ENCODE measurements at places on chromosomes 12 and 14.

- DNase-seq = no peak
These were observed 5.1 kb downstream of the AKAP3 start for GRCh38 chr12:4643747-4644146.

DNA sequence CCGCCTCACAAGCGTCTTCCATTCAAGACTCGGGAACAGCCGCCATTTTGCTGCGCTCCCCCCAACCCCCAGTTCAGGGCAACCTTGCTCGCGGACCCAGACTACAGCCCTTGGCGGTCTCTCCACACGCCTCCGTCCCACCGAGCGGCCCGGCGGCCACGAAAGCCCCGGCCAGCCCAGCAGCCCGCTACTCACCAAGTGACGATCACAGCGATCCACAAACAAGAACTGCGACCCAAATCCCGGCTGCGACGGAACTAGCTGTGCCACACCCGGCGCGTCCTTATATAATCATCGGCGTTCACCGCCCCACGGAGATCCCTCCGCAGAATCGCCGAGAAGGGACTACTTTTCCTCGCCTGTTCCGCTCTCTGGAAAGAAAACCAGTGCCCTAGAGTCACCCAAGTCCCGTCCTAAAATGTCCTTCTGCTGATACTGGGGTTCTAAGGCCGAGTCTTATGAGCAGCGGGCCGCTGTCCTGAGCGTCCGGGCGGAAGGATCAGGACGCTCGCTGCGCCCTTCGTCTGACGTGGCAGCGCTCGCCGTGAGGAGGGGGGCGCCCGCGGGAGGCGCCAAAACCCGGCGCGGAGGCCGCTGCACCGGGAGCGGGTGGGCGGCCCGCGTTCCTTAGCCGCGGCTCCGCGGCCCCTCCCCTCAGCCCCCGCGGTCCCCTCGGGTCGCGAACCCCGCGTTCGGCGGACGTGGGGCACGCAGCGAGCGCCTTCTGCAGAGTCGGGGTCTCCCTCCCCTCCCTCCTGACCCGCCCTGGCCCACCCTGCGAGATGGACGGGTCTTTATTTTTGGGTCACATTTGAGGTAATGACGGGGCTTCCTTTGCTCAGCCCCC lies at the start of gene UBC:
Gene UBC, minus strand, starts transcription at position 259 of the 847 bp plus-strand sequence. CDS start 879 bp downstream, outside the sequence.
- DNase-seq = peak; percentile 83

GRCh38 chr12:91630083-91630482 lies 447.5 kb upstream of the DCN start:
- no peak for DNase-seq

DNA sequence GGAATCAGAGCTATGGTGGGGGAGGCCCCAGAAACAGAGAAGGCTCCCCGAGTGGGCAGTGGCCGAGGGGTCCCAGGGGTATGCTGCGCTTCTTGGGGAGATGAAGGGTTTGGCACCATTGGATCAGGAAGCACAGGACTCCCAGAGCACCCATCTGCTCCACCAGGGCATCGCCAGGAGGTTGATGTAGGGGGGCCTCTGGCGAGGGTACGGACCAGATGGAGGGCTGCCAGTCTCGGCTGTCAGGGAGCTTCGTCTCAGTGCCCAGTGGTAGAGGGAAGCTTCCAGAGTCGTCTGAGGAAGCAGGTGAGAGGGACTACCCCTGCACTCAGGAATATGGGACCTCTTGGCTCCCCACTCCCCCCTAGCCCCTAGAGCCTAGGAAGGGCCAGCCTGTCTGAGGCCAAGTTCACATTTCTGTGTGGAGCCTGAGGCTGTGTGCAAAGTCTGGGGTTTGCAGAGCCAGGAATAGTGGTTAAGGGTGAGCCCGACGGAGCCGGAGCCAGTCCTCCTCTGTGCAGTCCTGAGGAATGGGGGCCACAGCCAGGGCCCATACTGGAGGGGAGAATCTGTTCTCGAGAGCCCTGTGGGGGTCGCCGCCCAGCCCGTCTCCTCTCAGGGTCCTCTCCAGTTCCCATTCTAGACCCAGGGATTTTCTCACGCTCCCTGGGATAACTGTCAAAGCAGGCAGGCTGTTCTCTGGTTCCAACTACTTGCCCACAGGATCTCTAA lies 10.2 kb downstream of the SLC48A1 start:
- DNase-seq = no peak

DNA sequence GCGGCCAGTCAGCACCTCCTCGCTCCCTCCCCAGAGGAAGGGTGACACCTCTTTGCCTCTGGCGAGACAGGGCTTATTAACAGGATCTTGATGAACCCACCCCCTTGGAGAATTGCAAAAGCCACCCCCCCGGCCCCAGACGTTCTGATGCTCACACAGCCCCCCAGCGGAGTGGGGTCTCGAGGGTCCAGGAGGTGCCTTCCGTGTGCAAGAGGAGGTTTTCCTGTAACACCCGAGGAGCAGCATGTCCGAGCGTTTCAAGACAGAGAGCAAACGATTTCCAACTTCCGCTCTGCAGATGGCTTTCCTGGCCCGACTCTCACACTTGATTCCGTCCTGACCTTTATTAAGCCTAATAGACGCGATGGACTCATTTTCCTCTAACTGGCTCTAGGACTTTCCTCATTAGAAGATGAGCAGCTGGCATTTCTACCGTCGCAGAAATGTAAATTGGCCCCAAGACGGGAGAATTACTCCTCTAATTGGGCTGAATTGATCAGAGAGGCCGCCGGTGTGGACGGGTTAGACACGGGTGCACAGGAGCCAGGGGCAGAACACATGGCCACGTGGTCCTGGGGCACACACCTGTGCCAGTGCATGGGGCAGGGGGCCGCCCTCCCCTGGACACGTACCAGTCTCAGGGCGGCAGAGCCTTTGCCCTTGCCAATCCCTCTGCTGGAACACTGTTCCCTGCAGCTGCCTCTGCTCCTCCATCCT lies 84.4 kb downstream of the NOC4L start:
- DNase-seq = no peak

GRCh38 chr14:64196056-64196455 lies 98.1 kb downstream of the ESR2 start:
- DNase-seq = no peak

GRCh38 chr14:93402951-93403350 lies 27.8 kb upstream of the UNC79 start:
- DNase-seq = no peak

DNA sequence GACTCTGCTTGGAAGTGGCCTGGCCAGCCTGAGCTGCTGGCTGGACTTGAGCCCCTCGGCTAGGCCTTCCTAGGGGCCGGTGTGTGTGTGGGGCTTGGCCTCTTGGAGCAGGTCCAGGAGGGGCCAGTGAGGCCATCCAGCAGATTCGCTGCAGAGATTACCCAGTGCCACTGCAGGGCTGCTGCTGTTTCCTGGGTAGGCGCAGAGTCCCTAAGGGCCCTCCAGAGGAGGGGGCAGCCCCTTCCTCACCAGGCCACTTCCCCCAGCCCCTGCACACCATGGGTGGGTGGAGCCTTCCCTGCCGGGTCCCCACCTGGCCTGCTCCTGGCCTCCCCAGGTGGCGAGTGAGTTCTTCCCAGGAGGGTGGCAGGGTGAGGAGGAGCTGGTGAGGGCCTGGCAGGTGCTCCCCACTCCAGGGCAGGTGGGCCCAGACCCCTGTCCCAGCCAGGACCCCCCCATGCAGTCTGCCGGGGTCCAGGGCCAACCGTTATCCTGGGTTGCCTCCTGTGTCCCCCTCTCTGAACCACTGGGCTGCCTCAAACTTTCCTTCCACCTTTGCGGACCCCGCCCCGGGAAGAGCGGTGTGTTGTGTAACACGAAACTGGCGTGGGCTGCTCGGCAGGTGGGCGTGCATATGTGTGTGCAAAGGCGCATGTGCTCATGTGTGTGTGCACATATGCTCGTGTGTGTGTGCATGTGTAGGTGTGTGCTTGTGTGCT lies 25.1 kb downstream of the ASPG start:
- no peak for DNase-seq

DNA sequence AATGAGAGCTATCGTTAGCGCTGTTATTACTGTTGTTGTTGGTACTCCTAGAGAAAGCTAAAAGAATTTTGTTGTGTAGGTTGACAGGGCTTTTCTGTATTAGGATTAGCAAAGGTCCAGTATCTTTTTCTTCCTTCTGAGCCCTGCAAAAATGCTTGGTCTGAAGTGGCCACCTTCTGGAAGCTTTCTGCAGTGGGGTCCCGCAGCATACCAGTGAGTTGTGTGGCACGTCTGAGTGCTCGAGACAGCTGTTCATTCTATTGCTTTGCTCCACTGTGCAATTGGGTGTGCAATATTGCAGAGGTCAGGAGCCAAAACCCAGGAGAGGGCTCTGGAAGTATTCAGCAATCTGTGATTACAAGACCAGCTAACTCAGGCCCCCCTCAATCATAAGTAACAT lies 57.1 kb downstream of the CCDC60 start:
- DNase-seq = no peak

- DNase-seq = no peak
These were observed 62.1 kb downstream of the TNFAIP2 start for GRCh38 chr14:103185051-103186029.

DNA sequence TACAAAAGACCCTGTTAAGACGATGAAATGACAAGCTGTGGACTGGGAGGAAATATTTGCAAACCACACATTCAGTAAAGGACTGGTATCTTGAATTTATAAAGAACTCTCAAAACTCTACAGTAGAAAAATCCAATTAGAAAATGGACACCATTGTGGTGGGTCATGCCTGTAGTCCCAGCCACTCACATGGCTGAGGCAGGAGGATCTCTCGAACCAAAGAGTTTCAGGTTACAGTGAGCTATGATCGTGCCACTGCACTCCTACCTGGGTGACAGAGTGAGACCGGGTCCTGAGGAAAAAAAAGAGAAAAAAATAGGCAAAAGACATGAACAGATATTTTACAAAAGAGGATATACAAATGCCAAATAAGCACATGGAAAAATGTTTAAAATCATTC lies 41.9 kb downstream of the TTC6 start:
- no peak for DNase-seq

- peak; percentile 58 for DNase-seq
These were observed 608.4 kb downstream of the LRFN5 start for GRCh38 chr14:42214981-42215491.

DNA sequence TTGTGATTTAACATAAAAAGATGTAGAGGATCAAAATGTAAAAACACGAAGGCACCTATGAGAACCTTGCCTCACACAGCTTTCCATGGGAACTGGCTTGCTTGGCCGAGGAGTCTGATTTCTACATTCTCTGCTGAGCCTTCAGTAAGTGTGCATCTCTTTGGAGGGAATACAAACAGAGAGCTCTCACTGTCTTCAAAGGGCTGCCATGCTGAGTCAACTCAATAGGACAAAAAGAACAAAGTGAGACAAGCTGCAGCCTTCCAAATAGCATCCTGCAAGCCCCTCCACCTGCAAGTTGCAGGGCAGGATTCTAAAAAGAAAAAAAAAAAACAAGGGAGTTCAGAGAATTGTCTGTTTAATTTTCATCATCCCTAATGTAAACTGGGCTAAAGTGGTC lies 411.9 kb downstream of the NELL2 start:
- no peak for DNase-seq

DNA sequence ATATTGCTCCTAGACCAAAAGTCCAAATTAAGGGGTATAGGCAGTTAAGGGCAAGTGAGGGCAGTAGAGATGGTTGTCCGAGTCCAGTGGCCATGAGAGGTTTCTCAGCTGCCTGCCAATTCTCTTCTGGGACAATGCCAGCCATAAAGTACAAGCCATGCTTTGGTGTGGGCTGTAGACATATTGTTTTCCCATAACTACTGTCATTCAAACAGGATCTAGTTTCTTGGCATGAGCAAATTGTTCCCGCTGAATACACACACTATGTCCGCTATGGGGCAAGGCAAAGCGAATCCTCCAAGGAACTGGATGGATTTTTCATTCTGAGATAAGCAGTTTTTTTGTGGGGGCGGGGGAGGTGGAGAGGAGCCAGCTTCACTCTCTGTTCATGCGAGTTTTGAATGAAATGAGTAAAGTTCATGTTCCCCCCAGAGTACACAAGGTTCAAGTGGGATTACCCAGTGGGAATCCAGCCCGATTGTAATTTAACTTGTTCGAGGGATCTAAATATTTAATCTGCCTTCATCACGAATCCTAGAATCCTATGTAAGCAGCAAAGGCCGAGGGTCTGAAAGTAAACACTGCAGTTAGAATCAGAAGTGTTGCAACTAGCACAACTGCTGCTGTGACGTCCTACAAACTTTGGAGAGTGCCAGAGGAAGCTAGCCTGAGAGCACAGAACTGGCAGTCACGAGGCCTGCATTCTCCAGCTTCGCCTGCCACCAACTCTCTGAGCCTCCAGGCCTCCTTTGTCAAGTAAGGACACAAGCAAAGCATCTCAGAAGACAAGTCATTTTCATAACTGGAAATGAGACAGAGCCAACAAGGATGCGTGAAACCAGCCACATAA lies 137.0 kb downstream of the CRADD start:
- peak; percentile 82 for DNase-seq

Measured in skeletal muscle cell (primary cell).